NCI-H187 (cell line): ENCODE measurements at places on chromosomes 4 and X.

GRCh38 chr4:102334624-102335023, 10.7 kb downstream of the SLC39A8 start:
- peak; percentile 6 for DNase-seq

GRCh38 chr4:172573899-172574298, 594.7 kb upstream of the GALNT7 start:
- DNase-seq: no peak

DNA sequence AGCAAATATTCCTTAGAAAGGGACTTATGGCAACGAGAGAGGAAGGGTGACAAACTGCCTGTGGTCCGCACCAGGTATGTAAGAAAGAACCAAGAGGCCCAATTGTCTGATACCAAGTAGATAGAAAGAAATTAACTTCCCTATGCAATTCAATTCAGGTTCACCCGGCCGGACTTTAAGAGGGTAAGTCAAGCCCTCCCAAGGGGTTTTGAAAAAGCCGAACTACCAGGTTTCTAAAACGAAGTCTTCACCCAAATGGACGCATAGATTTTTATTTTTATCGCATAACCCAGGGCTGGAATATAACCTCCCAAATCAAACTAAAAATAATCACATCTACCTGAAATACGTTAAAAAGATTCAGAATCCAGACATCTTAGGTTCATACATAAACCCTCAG, 1.6 kb upstream of the MAB21L2 start:
- DNase-seq: no peak

DNA sequence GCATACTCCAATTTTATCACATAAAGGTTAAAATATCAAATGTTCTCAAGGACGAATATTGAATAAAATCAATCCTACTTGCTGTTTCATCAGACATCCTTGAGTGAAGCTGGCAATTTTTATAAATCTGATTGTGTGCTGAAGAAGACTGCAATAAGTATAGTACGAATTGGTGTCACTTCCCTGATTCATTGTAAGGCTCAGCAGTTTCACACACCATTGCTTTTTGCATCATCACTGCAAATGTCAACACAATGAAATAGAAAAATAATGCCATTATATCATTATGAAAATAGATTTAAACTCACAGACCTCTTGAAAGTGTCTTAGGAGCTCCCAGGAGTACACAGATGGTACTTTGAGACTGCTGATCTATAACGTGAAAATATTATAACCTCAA, 172.5 kb downstream of the ANKRD50 start:
- DNase-seq: no peak

GRCh38 chr4:76611616-76612207, 176.7 kb downstream of the SHROOM3 start:
- DNase-seq: no peak

DNA sequence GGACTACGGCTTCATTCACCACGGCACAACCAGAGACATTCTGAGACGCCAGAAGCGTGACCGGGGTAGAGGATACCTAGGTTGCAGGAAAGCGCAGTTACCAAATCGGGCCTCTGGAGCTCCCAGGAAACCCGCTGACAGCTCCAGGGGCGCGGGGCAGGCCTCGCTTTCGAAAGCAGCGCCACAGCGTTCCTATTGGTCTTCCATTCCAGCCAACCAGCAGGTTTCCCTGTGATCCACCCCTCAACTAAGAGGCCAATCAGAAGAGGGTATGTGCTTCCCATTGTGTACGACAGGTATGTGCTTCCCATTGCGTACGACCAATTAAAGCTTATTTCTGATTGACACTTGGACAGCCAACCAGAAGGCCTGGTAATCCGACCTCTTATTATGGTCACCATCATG, 14.9 kb downstream of the SNX12 start:
- no peak for DNase-seq

GRCh38 chrX:36160081-36160480, 240.5 kb downstream of the CFAP47 start:
- DNase-seq: no peak

DNA sequence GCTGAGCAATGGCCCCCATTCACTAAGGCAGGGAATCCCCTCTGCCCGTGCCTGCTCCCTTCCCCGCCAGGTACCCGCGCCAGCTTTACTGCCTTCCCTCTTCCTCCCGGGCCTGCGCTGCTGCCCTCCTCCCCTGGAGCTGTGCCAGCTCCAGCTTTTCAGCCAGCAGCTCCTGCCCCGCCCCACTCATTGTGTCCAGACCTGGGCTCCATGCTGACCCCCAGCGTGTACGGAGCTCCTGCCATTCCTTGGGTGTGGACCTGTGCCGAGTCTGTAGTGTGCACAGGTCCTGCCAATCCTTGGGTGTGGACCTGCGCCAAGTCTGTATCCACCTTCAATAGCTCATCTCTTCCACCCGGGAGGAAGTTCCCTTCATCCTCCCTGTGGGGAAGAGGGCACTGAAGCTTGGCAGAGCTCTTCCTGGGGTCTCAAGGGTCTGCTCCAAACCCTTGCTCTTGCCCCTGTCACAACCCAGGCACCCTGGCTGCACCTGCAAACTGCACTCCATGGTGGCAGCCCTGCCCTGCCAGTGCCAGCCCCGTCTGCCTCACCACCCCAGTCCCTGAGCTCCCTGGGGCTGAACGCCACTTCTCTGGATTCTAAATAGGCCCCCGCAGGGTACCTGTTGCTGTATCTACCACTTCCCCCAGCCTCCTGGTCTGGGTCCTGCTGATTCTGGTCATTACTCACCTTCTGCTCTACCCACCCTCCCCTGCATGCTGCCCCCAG, 63.9 kb downstream of the TRMT44 start:
- no peak for DNase-seq
